Fibroblast of lung (primary cell): ENCODE measurements at places on chromosomes 12 and 14. TPM values are rescaled to one million over a fixed set of nuclear protein-coding genes. Genes with fewer than 3 reads are reported as not detected.
A peak's percentile ranks its signal among the peaks of the same experiment; 100 is the strongest.

SPTB gene
- total RNA-seq: under 0.01 TPM in 1 of 2 replicates, not detected in the other

DNA sequence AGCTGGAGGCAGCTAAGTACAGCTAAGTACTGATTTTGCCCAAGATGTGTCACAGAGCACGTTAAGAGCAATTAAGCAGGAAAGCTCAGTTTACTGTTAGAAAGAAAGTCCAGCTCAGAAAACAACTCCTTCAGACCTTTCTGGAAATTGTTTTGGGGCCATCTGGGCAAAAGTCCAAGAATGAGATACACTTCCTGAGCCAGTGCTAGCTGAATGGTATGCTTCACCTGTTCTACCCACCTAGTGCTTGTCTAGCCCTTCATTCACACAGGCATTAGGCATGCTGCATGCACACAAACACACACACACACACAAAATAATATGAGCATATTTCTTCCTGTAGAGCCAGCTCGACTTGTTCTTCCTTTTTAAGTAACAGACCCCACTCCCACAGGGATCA is 6.6 kb upstream of the IKZF4 start:
- DNase-seq: no peak

DNA sequence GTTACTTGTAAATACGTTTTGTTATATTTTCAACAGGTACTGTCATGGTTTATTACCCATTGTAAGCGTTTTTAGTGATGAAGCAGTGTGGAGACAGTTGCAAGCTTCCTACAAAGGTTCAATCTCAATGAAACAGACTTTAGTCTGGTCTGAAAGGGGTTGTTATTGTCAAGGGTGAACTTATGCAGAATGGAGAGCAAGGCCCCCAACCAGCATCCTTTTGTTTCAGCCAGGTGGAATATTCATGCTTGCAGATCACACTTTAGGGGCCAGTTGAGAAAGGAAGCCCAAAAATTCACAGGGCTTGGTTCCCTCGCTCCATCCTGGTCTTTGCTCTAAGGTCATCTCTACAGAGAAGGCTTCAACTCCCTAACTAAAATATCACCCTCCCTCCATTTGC is 103.7 kb downstream of the PRICKLE1 start:
- DNase-seq: no peak

DNA sequence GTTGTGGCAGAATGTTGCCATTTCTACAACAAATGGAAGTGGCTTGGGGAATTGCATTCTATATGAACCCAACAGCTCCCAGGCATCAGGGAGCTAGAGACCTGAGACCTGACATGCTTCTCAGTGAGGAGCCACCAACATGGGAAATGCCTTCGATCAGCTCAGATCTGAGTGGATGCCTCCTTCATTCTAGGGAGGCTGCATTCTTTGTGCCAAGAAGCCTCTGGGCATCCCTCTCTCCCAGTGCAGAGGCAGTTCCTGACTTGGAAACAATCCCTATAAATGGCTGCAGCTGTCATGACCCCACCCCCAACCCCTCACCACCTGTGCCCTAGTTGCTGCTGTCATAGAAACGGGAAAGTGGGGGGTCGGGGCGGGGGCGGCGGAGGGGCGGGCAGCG is 196.3 kb downstream of the PPM1H start:
- no peak for DNase-seq

GRCh38 chr12:19938031-19938430 is 430.3 kb upstream of the PDE3A start:
- peak; percentile 5 for DNase-seq

DNA sequence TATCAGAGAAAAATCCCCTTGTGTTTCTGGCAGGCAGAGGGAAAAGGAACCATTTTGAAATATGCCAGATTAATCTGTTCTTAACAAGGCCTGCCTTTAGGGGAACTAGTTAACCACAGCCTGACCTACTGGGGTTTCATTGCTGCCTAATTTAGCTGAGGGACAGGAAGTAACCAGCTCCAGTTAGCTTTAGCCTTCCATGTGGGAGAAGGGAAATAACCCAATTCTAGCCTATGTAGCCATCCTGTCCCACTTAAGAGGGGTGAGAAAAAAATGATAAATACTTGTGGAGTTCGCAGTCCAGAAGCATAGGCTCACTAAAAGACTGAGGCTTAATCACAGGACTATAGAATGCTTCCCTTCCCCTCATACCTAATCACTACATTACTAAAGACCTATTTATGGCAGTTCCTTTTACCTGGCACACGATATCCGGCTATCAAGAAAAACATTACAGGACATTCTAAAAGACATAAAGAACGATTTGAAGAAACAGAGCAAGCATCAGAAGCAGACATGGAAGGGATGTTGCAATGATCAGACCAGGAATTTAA is 22.8 kb downstream of the COX8C start:
- no peak for DNase-seq

DNA sequence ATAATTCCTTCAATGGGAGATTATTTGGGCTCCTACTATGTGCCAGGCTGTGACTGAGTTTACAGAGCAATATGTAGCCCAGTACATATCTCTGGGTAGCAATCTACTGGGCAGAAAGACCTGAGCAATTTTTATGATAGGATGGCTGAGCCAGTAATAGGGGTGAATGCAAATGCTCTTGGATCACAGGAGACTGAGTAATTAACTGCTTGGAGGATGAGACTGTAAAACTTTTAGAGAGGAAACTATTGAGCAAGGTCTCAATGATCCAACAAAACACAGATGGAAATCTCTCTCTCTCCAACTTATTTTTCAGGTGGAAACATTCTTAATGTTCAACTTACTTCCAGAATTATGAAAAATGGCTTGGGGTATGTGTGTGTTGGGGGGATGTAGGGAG is 402.2 kb downstream of the AEBP2 start:
- DNase-seq: no peak

- peak; percentile 79 for DNase-seq
Observed at GRCh38 chr12:47725893-47726292, 603 bp upstream of the ENDOU start.
